CD4-positive, CD25-positive, alpha-beta regulatory T cell (primary cell): ENCODE measurements at places on chromosomes 2 and 18.

DNA sequence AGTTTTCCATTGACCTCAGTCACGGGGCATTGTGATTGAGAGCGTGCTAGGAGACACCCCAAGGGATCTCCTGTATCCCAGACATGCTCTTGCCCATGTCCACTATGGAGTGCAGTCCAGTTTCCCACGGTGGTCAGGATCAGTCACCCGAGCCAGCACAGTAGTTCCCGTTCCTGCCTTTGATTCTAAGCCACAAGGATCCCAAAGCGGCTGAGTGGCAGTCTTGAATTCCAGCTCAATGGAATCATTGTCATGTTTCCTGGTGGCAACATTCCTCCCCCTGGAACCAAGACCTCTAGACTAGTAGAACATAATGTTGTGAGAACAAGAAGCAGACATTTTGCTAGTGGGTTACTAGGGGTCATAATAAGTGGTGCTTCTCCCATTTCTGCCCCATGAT is 154.3 kb downstream of the SEPTIN10 start:
- no peak for DNase-seq

GRCh38 chr18:12085136-12085535 is 8.5 kb upstream of the ANKRD62 start:
- no peak for DNase-seq

GRCh38 chr2:230541934-230542380 is 126.0 kb downstream of the SP100 start:
- no peak for DNase-seq

DNA sequence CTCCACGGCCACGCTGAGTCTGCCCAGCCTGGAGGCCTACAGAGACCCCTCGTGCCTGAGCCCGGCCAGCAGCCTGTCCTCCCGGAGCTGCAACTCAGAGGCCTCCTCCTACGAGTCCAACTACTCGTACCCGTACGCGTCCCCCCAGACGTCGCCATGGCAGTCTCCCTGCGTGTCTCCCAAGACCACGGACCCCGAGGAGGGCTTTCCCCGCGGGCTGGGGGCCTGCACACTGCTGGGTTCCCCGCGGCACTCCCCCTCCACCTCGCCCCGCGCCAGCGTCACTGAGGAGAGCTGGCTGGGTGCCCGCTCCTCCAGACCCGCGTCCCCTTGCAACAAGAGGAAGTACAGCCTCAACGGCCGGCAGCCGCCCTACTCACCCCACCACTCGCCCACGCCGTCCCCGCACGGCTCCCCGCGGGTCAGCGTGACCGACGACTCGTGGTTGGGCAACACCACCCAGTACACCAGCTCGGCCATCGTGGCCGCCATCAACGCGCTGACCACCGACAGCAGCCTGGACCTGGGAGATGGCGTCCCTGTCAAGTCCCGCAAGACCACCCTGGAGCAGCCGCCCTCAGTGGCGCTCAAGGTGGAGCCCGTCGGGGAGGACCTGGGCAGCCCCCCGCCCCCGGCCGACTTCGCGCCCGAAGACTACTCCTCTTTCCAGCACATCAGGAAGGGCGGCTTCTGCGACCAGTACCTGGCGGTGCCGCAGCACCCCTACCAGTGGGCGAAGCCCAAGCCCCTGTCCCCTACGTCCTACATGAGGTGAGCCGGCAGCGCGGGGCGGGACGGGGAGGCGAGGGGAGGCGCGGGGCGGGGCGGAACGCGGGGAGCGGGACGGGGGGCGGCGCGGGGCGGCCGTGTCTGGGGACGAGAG is 15.2 kb downstream of the NFATC1 start:
- no peak for DNase-seq

GRCh38 chr2:214730800-214731407 is 78.6 kb downstream of the BARD1 start:
- DNase-seq: no peak

DNA sequence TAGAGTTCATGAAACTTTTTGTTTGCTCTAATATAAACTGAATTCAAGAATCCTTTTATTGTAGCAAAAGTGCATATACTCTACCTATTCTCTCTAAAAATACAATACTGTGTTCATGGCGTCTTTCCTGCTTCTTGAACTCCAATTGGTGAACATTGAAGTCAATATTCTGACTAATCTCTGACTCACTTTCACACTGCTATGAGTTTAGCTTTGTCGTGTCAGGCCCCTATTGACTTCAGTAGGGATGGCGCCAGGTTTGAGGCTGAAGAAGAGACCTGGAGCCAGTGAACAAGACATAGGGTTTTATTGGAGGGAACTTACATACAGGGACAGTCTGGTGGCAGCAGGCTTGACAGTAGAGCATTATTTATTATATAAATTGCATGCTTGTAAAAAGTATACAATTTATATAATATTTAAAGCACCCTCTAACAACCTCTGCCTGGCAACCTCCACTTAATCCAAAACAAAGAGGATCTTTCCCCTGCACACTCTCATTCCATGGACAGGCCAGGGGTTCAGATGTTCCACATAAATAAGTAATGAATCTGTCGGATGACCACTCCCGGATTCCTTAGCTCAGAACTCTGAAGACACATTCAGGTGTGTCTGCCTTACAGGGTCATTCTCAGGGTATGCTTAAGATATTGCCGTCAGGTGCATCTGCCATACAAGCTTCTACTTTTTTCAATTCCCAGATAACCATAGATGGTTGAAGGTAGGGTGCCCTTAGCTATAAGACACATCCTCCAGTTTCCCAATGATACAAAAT is 141.0 kb downstream of the CERS6 start:
- no peak for DNase-seq
